ENCODE measurements at places on chromosomes 2 and 18.
A peak's percentile ranks its signal among the peaks of the same experiment; 100 is the strongest.

- no peaks in the 10 kb centered on the region for H3K36me3 ChIP-seq
- H3K27me3 ChIP-seq: no peaks in the 10 kb centered on the region
- no peak overlapping the region for H3K27ac ChIP-seq
- H3K4me1 ChIP-seq: no peaks in the 10 kb centered on the region
- no peak overlapping the region for H3K4me3 ChIP-seq
Measured at GRCh38 chr2:132815516-132815915, 145.5 kb upstream of the LYPD1 start.

DNA sequence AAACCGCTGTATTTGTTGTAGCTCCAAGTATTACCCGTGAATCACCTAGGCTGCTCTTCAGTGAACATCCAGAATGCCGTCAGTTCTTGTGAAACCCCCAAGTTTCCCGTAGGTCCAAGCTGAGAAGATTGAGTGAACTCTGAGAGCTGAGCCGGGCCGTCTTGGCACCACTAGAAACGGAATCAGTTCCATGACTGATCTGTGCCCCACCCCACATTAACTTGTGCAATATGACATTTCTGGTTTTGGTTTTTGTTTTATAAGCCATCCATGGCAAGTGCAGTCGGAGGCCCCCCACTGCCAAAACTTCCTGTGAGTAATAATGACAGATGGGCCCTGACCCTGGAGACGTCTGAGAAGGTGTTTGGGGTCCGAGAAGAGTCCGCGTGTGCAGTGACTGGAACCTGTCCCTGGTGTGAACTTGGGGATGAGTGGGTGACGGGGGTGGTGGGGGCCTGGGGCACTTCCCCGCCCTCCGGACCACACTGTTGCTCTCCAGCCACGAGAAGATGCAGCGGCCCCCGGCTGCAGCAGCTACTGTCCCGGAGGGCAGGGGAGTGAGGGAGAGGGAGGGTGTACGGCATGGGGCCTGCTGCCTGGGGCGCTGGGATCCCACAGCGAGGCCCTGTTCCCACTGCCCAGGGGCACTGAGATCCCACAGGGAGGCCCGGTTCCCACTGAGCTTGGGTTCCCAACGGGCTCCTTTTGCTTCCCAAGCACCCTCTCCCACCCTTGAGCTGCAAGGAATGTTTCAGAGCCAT, 26.5 kb downstream of the NFATC1 start:
- no peak overlapping the region for H3K27ac ChIP-seq
- H3K36me3 ChIP-seq: peaks cover 13% of the 10 kb centered on the region
- H3K4me1 ChIP-seq: peaks cover 20% of the 10 kb centered on the region
- H3K27me3 ChIP-seq: peaks cover 2% of the 10 kb centered on the region

DNA sequence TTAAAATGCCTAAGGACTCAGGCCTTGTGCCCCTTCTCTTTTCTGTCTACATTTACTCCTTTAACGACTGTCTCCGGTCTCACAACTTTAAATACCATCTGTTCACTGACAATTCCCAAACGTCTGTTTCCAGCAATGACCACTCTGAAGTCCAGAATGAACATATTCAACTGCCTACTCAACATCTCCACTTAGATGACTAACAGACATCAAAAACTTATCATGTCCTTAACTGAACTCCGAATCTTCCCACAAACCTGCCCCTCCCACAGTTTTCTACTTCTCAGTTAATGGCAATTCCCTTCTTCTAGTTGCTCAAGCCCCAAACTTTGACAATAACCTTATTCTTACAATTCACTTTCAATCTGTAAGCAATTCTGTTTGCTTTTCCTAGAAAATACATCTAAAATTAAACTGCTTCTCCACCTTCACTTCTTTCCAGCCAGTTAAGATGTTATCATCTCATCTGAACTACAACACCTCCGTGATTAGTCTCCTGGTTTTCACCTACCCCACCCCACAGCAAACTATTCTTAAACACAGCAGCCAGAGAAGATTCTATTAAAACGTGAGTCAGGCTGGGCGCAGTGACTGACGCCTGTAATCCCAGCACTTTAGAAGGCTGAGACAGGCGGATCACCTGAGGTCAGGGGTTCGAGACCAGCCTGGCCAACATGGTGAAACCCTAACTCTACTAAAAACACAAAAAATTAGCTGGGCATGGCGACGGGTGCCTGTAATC, 2.8 kb downstream of the C1D start:
- DNase-seq: no peak
- peak overlapping the region; percentile 53 for H3K27ac ChIP-seq
- H3K36me3 ChIP-seq: no peaks in the 10 kb centered on the region
- H3K4me3 ChIP-seq: peak overlapping the region; percentile 8
- H3K4me1 ChIP-seq: peaks cover 34% of the 10 kb centered on the region

DNA sequence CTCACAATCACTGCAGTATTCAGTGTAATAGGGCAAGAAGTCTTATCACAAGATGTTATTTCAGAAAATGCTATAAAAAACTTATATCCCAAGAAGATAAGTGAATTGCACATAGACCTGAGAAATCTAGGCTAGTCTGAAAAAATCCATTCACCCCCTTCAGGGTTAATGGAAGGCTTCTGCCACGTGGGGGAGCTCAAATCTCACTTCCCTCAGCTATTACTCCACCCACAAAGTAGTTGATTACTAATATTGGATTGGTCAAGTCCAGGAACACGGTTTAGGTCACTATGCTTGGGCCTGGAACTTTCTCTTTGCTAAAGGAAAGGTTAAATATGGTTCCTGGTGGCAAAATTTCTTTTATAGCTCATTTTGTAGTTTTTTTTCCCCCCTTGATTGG, 51.2 kb upstream of the ADAM23 start:
- no peak overlapping the region for H3K4me3 ChIP-seq
- no peaks in the 10 kb centered on the region for H3K36me3 ChIP-seq
- no peaks in the 10 kb centered on the region for H3K27me3 ChIP-seq
- no peak overlapping the region for H3K27ac ChIP-seq

DNA sequence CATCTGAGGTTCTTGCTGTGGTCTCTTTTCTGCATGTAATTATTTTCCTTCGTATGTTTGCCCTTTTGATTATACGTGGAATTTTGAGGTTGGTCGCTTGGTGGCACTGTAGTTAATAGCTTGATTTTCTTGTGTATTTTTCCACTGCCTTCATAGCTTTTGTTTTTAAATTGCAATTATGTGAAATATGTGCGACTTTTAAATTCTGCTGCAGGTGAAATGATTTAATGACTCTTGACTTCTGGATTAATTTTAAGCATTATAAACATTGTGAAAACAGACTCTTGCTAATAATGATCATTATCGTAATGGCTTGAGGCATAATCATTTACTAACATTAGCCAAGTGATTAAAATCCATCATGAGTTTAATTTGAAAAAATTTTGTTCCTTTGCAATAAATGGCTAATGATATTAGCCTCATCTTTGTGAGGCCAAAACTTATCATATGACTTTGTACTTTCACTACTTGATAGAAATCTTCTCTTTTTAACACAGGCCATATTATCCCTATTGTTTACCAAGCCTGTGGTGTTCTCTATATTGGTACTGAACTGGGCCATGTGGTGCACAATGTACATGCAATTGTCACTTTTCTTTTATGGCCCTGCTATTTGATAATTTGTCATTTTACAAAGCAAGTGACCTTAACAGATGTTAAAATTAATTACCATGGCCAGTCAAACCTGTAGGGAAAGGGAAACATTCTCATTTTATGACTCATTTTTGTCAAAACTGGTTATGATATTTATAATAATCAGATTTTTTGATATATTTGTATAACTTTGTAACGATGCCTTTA, 62.8 kb upstream of the NEUROD1 start:
- H3K4me1 ChIP-seq: no peaks in the 10 kb centered on the region
- H3K27ac ChIP-seq: no peak overlapping the region
- H3K27me3 ChIP-seq: peaks cover 2% of the 10 kb centered on the region
- H3K4me3 ChIP-seq: no peak overlapping the region

- no peak for DNase-seq
- no peaks in the 10 kb centered on the region for H3K36me3 ChIP-seq
- H3K27me3 ChIP-seq: peaks cover 3% of the 10 kb centered on the region
- peak overlapping the region; percentile 91 for H3K4me3 ChIP-seq
Measured at GRCh38 chr2:119760237-119760955, 674 bp downstream of the PTPN4 start.

- H3K4me3 ChIP-seq: peak overlapping the region; percentile 96
- peaks cover 49% of the 10 kb centered on the region for H3K4me1 ChIP-seq
- peak overlapping the region; percentile 66 for H3K27ac ChIP-seq
- no peaks in the 10 kb centered on the region for H3K36me3 ChIP-seq
Measured at GRCh38 chr2:169823996-169824372, 721 bp downstream of the METTL5 start.

GRCh38 chr18:59150236-59150635, 10.6 kb downstream of the SEC11C start:
- H3K4me3 ChIP-seq: no peak overlapping the region
- DNase-seq: no peak

- peaks cover 5% of the 10 kb centered on the region for H3K27me3 ChIP-seq
- no peaks in the 10 kb centered on the region for H3K36me3 ChIP-seq
- peaks cover 10% of the 10 kb centered on the region for H3K4me1 ChIP-seq
- no peak overlapping the region for H3K4me3 ChIP-seq
- DNase-seq: no peak
Measured at GRCh38 chr2:128354161-128354560, 35.5 kb upstream of the HS6ST1 start.

GRCh38 chr18:76459687-76460350, 35.2 kb downstream of the ZNF516 start:
- H3K36me3 ChIP-seq: no peaks in the 10 kb centered on the region
- H3K4me3 ChIP-seq: no peak overlapping the region
- no peak overlapping the region for H3K27ac ChIP-seq
- no peak for DNase-seq
- peaks cover 20% of the 10 kb centered on the region for H3K4me1 ChIP-seq

DNA sequence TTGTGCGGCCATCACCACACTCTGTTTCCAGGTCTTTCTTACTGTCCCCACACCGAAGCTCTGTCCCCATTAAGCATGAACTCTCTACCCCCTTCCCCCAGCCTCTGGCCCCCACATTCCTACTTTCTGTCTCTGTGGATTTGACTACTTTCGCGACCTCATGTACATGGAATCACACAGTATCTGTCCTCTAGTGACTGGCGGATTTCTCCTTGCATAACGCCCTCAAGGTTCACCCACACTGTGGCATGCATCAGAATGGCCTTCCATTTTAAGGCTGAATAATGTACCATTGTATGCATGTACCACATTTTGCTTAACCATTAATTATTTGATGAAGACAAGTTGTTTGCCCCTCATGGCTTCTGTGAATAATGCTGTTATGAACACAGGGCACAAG, 467.6 kb upstream of the HS6ST1 start:
- no peaks in the 10 kb centered on the region for H3K4me1 ChIP-seq
- no peak for DNase-seq
- H3K27me3 ChIP-seq: no peaks in the 10 kb centered on the region
- no peak overlapping the region for H3K4me3 ChIP-seq
- H3K27ac ChIP-seq: no peak overlapping the region
- no peaks in the 10 kb centered on the region for H3K36me3 ChIP-seq

- H3K4me1 ChIP-seq: no peaks in the 10 kb centered on the region
- no peak overlapping the region for H3K4me3 ChIP-seq
- no peak overlapping the region for H3K27ac ChIP-seq
- peaks cover 2% of the 10 kb centered on the region for H3K27me3 ChIP-seq
Measured at GRCh38 chr18:30967701-30968100, 74.8 kb downstream of the DSC3 start.

GRCh38 chr2:124426625-124427024, 401.5 kb downstream of the CNTNAP5 start:
- no peaks in the 10 kb centered on the region for H3K4me1 ChIP-seq
- peaks cover 4% of the 10 kb centered on the region for H3K36me3 ChIP-seq
- no peak for DNase-seq
- H3K27me3 ChIP-seq: peaks cover 3% of the 10 kb centered on the region
- no peak overlapping the region for H3K4me3 ChIP-seq
- no peak overlapping the region for H3K27ac ChIP-seq

- no peak overlapping the region for H3K4me3 ChIP-seq
- H3K4me1 ChIP-seq: no peaks in the 10 kb centered on the region
- no peak for DNase-seq
- peaks cover 3% of the 10 kb centered on the region for H3K27me3 ChIP-seq
- H3K36me3 ChIP-seq: no peaks in the 10 kb centered on the region
- H3K27ac ChIP-seq: no peak overlapping the region
Measured at GRCh38 chr2:172806996-172807395, 71.4 kb downstream of the RAPGEF4 start.

Data from immature natural killer cell (primary cell).